ENCODE measurements at places on chromosomes 2 and 18.

DNA sequence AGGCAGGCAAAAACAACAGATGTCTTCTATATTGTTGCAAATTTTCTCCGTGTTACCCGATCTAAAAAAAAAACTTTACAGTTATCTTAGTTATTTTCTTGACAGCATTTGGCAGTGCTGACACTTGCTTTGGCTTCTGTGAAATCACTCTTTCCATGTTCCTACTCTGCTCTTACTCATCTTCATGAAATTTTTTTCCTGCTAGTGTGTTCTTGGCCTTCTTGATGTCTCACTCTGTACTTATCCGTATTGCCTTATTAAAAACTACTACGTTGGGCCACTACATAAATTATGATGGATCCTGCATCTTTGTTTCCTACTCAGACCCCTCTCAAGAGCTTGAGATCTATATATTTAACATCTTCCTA is 134.4 kb downstream of the IKZF2 start:
- DNase-seq, result no peak

DNA sequence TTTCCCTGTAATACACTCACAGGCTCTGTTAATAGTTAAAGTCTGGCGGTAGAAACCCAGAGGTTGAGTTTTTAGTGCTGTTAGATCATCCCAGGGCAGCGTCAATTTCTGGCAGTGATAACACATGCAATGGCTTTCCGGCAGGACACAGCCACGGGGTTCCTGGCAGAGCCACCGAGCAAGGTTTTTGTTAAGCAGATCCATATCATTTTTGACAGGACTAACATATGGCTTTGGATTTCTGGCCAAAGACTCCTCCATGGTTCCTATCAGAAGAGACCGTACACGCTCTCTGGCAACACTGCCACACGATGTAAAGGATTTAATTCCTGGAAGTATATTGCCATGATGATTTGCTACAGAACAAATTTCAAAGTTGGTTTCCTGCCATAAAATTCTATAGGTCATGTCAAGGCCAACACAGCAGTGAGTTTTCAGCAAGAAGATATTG is 854.3 kb downstream of the LRRTM4 start:
- no peak for DNase-seq

DNA sequence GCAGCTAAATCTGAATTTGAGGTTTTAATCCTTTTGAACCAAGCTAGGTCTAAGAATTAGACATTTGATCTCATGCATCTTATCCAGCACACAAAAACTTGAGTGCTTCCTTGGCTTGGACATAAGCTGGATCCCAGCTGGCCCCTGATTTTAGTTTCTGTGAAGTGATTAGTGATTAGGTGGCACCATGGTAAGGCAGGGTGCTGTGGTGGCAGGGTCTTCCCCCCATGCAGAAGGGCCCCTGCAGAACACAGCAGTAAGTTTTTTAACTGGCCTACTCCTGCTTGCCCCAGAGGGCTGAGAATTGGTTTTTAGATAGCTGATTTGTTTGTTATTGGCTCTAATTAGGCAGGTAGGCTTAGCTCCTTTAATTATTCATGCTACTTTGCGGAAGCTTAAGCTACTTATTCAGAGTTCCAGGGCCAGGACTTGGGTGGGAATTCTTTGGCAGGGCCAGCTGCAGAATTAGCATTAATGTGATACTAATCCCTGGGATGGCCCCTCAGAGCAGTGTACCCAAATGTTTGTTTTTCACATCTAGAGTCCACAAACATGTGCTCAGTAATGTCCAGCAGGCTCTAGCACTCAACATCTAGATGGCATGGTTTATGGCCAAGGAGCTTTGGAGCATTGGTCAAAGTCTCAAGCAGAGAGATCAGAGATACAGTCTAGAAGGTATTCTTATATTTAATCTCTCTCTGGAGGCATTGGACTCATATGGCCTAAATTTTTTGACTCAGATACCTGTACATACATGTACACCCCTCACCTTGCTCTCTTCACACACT is 99.6 kb downstream of the FMNL2 start:
- DNase-seq, result no peak

GRCh38 chr2:71892896-71893295 is 254.8 kb downstream of the CYP26B1 start:
- no peak for DNase-seq

GRCh38 chr2:206616151-206616550 is 26.1 kb upstream of the FAM237A start:
- DNase-seq, result no peak
